ENCODE measurements at places on chromosomes 11 and 22.

DNA sequence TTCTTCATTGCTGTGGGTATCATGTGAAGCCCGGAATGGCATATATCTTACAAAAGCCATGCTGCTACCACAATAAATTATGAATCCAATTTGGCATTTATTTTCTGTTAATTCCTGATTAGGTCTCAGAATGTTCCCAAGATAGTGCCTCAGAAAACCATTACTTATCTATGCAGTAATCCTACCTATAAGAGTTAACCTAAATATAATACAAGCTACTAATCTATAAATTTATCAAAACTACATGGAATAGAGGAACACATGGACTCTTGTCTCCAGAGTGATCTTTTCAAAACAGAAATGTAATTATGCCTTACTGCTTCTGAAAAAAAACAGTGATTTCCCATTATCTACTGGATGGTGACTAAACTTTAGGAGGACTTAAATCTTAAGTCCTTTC is 687.8 kb upstream of the ANO5 start:
- no peak for DNase-seq

DNA sequence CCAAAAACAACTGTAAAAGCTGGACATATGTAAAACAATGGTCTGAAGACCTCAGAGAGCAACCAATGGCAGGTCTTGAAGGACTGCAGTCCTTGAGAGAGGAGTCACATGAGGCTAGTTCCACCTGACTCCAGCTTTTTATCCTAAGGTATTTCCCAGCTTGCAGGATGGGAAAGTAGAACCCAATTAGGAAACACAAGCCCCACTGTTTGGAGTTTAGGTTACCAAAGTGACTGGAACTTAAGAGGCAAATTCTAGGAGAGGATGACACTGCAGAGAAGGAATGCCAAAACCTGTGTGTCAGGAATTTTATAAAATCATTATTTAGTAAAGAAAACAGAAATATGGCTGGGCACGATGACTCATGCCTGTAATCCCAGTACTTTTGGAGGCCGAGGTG is 18.4 kb downstream of the OR2AT4 start:
- no peak for DNase-seq

- no peak for DNase-seq
These were observed 9.0 kb downstream of the SYT7 start for GRCh38 chr11:61571869-61572268.

- DNase-seq: no peak
These were observed 87.8 kb upstream of the BMAL1 start for GRCh38 chr11:13189561-13190426.

- DNase-seq: no peak
These were observed 195.6 kb downstream of the GRIK4 start for GRCh38 chr11:120707098-120707497.

- DNase-seq: peak; percentile 53
These were observed 66.3 kb downstream of the PAK1 start for GRCh38 chr11:77407613-77408012.

DNA sequence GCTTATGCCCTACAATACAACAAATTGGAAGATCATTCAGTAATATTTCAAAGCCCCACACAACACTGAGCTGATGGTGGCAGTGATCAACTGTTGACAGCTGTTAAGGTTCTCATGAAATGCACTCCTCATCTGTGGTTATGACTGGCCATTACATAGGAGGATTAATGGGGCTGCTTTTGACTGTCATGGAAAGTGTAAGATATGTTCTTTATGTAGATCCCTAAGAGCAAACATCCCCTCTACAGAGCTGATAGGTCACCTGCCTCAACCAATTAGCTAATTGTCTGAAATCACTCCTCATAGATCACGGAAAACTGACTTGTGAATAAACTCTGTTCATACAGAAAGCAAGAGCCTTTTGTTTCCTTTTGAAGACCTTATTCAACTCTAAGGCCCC is 78.1 kb downstream of the GAB2 start:
- DNase-seq: peak; percentile 97

GRCh38 chr11:61799665-61800284 is 7.1 kb downstream of the FEN1 start:
- DNase-seq: no peak

DNA sequence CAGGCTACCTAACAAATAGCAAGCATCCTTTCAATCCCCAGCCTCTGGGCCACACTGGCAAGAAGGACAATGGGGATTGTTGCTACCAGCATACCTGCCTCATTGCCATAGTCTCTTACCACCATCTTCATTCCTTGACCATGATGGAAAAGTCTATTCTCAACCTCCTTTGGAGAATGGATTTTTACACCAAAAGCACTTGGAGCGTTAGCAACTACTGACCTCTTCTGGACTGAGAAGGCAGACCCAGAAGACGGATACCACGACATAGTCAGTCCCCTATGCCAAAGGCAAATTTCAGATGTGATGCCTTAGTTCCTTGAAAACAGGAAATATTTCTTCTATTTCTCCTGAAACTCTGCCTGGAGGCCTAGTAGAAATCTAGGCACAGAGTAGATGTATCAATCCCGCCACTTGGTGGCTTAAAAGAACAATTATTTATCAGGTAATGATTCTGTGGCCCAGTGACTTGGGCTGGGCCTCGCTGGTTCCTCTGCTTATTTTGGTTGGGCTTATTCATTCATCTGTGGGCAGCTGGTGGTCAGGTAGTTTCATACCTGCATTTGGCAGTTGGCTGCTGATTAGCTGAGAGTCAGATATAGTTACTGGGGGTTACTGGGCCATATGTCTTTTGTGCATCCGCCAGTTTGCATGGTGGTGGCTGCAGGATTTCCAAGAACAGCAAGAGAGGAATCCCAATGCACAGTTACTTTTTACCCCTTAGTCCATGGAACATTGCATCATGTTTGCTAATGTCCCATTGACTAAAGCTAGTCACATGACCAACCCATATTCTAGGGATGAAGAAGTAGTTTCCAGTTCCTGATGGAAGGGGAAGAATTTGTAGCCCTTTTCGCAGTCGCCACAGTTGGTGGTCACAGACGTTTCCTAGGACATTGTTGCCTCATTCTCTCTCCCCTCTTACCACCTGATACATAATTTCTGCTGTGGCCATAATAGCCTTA is 75.2 kb downstream of the DHCR7 start:
- DNase-seq: no peak

- DNase-seq: no peak
These were observed 81.9 kb upstream of the CRTAM start for GRCh38 chr11:122756417-122756816.

DNA sequence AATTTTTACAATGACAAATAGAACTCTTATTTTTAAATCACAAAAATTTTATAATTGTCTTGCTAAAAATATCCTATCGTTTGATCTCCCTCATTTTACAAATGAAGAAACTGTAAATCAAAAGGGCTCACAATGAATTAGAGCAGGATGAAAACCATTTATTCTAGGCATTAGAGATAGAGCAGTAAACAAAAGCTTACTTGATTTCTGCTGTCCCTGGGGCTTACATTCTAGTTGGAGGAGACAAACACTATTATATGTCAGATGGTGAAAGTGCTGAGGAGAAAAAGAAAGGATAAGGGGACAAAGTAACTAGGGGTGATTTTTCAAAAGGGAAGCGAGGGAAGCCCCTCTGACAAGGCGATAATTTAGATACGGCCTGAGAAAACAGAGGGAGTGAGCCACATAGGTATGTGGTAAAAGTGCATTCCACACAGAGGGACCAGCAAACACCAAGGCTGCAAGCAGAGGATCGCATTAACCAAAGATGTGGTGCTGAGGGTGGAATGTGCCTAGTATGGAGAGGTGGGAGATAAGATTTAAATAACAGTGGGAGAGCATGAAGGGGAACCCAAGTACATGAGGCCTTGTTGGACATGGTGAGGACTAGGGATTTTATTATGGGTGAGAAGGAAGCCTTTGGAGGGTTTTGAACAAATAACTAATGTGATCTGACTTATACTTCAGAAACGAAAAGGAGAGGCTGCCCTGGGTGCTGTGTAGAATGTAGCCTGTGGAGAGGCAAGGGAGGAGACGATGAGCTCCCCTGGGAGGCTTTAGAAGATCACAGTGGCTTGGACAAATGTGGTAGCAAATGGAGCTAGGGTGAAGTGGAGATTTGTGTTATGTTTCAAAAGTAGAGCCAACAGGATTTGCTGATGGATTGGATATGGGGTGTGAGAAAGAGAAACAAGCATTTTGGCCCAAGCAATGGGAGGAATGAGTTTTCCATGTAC is 62.1 kb downstream of the PDHX start:
- DNase-seq: no peak

DNA sequence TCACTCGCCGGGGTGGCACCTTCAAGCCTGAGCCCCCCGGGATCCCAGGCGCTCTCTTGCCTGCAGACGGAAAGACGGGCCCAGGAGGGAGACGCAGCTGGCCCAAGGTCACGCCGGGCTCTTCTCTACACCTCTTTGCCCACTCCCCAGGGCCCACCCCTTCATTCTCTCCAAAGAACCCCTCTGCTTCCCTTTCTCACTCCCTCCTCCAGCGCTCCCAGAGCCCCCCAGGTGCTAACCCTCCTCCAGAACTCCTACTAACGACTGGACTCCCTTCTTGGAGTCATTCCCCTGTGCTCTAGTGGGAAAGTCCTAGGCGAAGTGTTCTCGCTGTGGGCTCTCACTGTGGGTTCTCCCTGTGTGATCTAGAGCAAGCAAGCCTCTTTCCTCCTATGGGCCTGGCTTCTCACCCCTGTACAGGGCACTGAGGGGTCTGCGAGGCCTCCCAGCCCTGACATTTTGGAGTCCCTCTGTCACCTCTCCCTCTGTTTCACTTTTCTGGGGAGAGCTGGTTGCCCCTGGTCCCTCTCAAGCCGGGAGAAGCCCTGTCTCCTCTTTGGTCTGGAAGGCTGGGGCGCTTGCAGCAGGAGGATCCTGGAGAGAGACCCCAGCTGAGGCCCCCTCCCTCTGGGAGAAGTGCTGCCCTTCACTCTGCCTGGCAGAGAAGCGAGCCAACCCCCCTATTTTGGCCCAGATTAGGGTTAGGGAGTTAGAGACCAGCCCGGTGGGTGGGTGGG is 858 bp downstream of the OAF start:
- no peak for DNase-seq

DNA sequence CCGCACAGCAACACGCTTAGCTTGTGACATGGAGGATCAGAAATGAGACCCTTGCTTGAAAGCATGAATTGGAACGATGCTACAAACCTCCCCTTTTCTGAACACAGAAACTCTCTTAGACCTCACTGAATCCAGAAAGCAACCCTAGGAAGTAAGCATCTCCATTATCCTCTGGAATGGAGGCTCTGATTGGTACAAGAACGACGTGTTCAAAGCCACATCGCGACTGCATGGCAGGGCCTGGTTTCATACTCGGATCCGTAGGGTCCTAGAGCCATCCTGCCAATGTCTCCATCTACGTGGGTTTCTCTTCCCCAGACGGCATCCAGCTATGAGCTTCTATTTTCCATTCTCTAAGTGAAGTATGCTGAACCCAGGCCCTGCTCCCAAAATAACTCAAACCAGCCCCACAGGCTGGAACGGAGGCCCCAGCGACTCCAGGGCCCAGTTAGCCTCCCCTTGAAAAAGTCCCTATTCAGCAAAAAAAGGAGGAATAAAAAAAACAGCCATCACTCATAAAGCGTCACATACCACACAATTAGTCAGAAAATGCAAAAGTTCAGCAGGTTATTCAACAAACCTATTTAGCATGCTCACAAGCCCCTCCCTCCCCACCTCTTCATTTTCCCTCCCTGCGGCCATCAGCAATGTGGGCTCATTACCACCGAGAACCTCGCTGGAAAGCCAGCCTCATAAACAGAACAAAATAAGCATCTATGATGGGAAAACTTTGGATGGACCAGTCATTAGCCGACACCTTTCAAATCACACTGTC is 7.1 kb upstream of the MN1 start:
- no peak for DNase-seq

DNA sequence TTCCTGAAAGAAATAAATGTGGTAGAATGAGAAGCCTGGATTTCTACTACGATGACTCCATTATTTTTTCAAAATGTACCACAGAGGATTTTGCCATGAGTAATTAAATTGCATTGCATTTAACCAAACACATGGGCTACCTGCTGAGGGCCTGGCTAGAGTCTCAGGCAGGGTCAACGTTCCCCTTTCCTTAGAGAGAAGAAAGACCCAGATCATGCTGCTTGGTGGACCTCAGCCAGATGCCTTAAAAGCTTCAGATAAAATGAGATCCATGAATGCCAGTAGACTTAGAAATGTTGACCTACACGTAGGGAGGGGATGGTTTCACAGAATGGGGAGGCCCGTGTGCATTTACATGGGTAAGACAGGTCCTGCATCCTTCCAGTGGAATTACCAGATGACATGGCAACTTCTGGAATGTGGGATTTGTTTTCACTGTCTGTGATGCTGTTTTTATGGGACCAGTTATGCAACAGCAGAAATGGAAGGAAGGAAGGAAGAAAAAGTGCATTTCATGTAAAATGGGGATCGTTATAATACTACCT is 1069.4 kb downstream of the NTM start:
- DNase-seq: no peak

DNA sequence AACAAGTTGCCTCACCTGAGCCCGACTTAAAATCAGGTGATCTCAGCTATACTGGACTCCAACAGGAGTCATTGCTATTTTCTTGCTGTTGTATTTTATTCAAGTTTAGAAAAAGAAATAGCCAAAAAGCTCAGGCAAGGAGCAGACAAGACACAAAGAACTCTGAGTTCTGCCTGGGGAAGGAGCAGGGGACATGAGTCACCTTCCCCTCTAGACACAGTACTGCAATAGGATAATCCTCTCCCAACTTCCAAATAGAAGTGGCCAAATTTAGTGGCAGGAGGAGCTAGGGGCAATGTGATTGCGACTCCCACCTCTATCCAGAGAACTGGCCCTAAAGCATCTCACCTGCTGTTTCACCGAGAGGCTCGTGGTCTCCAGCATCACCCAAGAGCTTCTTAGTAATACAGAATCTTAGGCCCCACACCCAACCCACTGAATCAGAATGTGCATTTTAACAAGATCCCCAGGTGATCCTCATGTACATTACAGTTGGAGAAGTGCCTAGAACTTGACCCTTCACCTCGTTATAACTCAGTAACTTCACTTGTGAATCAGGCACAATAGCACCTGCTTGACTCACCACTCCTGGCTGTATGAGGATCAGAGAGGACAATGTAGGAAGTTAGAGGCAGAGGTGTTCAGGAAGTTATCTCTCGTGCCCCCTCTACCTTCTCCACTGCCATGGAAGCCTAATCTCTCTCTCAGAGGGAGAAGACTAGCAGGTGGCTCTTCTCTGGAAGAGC is 56.8 kb upstream of the FBXO3 start:
- no peak for DNase-seq

- no peak for DNase-seq
These were observed 99.5 kb downstream of the SNX19 start for GRCh38 chr11:130816546-130817329.

- no peak for DNase-seq
These were observed 27.9 kb upstream of the FZD4 start for GRCh38 chr11:86983021-86983488.

GRCh38 chr11:113397212-113397611 is 9.6 kb downstream of the ANKK1 start:
- no peak for DNase-seq

DNA sequence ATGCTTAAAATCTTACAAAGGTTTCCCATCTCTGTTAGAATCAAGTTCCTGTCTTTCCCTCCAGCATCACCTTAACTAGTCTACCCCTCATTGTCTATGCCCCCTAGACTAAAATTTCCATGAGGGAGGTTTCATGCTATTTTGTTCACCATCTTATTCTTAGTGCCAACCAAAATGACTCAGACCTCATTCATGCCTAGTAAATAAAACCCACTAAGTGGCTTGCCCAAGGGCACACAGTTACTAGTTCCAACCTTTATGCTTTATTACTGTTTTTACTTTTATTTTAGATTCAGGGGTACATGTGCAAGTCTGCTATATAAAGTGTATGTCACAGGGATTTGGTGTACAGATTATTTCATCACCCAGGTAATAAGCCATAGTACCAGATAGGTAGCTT is 469.1 kb upstream of the FAT3 start:
- DNase-seq: no peak

GRCh38 chr22:47309946-47310345 is 547.5 kb downstream of the TBC1D22A start:
- DNase-seq: no peak
